ENCODE measurements at places on chromosomes 5 and 9.
A peak's percentile ranks its signal among the peaks of the same experiment; 100 is the strongest.

- DNase-seq: no peak
Measured at GRCh38 chr5:137250421-137250820, 248.7 kb downstream of the SPOCK1 start.

DNA sequence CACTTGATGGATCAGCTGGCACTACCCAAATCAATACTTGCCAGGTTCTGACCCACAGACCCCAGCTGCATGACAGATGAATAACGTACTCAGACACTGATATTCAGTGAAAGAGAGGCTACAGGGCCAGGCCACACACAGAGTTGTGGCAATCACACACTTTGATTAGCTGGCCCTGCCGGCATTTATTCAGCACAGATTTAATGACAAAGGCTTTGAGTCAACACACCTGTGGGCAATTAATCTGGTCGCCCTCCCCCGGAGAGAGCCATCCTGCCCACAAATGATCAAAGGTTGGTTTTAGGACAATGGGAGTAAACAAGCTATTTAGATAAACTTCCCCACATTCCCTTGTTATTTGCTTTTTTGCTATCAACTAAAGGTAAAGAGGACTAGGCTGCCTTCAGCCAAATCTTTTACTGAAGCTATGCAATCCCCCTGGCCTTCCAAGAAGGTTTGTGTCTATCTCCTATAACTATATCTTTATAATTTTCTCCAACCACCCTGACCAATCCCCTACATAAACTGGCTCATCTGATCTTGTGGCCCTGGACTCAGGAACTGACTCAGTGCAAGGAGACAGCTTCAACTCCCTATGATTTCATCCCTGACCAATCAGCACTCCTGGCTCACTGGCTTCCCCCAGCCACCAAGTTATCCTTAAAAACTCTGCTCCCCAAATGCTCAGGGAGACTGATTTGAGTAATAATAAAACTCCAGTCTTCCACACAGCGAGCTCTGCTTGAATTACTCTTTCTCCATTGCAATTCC lies 12.7 kb upstream of the TRIM32 start:
- DNase-seq: no peak

DNA sequence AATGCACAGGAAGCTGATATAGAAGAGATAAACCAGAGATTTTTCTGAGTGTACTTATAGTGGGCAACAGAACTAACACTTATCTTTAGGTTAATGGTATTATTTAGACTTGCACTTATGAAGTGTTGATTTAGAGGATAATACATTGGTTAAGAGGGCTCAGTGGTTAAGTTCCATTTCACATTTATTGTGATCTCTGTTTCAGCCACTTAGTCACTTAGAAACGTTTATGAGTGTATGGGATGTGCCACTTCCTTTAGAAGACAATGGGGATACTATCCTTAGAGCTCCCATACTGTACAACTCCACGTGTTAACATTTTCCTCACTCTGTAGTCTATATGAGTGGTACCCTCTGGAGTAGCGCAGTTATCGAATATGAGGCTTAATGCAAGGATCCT lies 57.5 kb downstream of the PIP5K1B start:
- DNase-seq: no peak

DNA sequence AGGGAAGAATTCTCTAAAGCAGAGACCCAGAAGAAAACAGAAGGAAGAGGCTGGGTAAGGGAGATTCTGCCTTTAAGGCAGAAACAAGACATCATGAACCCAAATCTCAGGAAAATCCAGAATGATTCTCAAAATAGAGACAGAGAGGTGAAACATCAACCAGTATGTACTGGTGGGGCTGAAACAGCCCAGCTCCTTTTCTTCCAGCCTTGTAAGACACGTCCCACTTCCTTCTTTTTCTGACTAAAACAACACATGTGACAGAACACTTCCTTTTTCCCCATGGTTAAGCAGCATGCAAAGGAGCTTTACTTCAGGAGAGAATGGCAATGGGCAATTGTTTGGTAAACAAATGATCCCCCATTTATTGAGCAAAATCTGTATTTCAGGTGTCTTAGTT lies 230.8 kb upstream of the NR4A3 start:
- DNase-seq: no peak

DNA sequence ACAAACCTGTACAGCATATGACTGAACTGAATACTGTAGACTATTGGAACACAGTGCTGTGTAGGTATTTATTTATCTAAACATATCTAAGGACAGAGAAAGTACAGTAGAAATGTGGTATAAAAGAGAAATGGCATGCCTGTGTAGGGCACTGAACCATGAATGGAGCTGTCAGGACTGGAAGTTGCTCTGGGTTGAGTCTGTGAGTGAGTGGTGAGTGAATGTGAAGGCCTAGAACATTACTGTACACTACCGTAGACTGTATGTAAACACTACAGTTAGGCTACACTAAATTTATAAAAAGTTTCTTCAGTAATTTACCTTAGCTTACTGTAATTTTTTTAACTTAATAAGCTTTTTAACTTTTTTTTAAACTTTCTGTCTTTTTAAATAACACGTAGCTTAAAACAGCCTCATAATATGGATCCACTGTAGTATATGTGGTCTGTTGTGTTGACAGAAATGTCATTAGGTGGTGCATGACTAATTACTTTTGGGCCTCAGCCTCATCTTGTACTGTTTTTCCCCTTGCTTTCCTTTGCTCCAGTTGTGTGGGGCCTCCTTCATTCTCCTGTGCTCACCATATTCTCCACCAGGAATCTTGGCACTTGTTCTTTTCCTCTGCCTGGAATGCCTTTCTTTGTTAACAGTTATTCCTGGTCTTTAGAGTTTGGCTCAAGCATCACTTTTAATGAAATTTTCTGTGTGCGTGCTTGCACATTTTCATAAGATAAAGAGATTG lies 8.8 kb downstream of the SPIN1 start:
- peak; percentile 92 for DNase-seq

DNA sequence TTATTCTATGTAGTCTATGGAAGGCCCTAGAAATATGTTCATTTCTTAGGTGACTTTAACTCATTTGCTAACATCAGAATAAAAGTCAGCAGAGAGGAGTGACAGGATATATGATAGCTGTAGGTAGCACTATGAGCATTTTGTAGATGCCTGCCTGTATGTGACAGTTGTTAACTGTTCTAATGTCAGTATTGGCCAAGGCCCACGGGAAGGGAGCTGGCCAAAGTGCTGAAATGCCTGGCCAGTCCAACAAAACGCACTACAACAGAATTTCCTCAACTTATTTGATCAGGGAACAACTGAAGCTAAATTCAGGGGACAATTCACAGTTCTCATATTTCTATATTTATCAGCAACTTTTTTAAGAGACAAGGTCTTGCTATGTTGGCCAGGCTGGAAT lies 20.8 kb downstream of the SV2C start:
- DNase-seq: peak; percentile 12

DNA sequence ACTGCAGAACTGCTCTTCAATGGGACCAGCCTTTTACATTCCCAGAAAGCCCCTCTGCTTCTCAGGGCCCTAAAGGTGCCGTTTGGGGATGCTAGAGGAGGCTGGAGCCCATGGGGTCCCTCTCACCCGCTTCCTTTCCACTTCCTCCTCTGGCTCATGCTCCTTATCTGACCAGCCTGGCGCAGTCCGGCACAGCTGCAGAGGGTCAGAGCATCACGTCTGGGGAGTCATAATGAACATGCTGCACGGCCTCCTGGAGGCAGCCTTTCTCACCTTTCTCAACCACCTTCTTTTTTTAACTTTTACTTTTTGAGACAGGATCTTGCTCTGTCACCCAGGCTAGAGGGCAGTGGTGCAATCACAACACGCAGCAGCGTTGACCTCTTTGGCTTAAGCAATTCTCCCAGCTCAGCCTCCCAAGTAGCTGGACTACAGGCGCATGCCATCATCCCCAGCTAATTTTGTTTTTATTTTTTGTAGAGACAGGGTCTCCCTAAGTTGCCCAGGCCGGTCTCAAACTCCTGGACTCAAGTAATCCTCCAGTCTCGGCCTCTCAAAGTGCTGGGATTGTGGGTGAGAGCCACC lies 15.1 kb upstream of the TCF7 start:
- DNase-seq: no peak

DNA sequence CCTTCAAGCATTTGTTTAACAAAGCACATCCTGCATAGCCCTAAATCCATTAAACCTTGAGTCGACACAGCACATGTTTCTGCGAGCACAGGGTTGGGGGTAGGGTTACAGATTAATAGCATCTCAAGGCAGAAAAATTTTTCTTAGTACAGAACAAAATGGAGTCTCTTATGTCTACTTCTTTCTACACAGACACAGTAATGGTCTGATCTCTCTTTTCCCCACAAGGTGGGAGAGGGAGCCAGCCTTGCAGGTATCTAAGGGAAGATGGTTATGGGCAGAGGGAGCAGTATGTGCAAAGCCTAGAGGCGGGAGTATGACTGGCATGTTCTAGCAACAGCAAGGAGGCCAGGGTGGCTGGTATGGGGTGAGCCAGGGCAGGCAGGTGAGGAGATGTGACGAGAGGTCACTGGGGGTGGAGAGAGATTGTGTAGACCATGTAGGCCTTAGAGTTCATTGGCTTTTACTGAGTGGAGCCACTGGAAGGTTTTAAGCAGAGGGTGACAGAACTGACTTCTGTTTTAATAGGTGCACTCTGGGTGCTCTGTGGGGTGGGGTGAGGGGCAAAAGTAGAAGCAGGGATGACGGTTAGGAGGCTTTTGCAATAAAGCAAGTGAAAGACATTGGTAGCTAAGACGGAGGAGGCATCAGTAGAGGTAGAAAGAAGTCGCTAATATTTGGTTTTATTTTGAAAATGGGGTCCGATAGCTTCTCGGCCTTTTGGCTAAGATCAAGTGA lies 5.1 kb upstream of the RPS14 start:
- no peak for DNase-seq

GRCh38 chr9:70100362-70100761 lies 56.7 kb downstream of the MAMDC2 start:
- DNase-seq: no peak

DNA sequence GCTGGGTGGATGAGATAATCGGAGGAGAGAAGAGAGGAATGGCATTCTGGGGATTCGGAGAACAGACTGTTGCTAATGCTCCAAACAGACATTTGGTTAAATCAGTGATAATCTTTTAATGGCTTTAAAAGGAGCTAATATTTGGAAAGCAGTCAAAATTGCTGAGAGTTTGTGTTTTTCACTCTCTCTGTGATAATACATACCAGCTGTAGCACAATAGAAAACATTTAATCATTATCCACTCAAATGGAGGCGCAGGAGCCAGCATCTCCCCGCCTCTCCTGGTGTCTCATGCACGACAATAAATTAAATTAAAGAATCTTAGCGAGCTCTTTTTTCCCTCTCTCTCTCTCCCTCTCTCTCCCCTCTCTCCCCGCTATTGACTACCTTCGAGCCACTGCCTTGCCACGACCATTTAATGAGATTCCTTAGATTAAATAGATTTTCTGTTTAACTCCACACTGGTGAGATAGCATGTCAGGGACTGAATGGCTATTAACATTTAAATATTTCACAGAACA lies 268.6 kb upstream of the MVB12B start:
- DNase-seq: no peak

- no peak for DNase-seq
Measured at GRCh38 chr5:160792732-160793529, 59.1 kb downstream of the ATP10B start.

- DNase-seq: peak; percentile 17
Measured at GRCh38 chr5:141172381-141173204, at the start of gene PCDHB7. PCDHB7 (plus strand) TSS chr5:141172644; CDS start chr5:141172836, 192 bp downstream.
